ENCODE measurements at places on chromosomes 4 and X.

DNA sequence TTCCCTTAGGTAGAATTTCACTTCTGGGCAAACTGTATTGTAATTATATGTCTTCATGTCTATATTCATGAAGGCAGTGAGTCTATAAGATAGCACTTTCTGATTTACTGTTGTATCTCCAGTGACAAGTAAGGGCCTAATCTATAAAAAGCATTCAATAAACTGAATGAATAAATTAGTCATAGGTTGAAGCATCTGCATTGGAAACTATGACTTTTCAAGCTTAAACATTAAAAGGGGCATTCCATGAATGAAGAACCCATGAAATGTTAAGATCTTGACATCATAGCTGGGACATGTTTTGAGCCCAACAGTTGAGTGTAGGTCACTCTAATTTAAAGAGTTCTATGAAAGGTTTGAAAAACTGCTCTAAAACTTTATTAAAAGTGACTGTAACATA is 159.3 kb upstream of the LCORL start:
- DNase-seq: no peak

- no peak for DNase-seq
These were observed 19.7 kb upstream of the GRPR start for GRCh38 chrX:16103625-16104024.

DNA sequence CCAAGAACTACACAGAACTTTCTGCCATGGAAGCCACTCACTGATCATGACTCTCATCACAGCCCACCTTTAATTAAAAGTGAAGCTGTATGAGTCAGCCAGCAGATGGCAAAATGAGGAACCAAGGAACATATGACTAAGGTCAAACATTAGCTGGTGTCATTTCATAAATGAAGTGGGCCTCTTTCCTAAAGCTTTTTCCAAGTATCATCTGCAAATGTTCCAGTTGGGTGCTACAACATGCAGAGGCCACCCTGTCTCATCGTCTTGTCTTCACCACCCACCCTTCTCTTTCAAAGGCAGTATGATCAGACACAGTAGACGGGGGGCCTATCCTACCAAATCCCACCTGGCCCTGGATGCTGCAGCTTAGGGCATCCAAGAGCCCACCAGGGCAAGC is 9.2 kb upstream of the EOLA1 start:
- DNase-seq: no peak

- no peak for DNase-seq
These were observed 57.0 kb downstream of the DHX15 start for GRCh38 chr4:24527371-24527770.

DNA sequence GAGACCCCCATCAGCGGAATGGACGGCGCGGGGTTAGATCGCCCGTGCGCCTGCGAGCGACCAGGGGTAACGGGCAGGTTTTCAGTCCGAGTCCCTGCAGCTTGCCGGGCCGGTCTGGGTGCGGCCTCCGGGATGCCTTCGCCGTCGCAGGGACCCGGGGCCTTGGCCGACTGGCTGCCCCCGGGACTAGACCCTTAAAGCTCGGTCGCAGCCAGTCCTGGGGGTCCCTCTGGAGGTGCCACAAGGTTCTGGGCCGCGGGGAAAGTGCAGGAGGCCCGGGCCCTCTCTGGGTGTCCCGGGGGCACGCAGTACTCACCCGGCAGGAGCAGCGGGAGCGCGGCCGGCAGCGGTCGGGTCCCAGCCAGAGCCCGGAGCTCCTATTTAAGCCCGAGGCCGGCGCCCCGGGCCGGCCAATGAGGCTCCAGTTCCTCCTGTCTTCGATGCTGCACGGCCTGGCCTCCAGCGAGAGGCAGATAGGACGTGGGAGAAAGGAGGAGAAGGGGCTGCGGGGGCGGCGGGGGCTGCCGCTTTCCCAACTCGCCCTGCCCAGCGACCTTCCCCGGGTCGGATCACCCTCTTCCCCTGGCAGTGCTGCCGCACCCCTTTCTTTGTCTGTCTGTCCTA is at the start of gene SPON2:
Gene SPON2, minus strand, starts transcription at position 356 of the 624 bp plus-strand sequence.
- peak; percentile 76 for DNase-seq

- no peak for DNase-seq
These were observed 111.1 kb upstream of the TLL1 start for GRCh38 chr4:165761963-165762362.

Data from left ventricle myocardium superior (tissue), 1 donor.